ENCODE measurements at places on chromosomes 5 and 9.

GRCh38 chr9:2337131-2337530, 284.5 kb upstream of the VLDLR start:
- DNase-seq = peak; percentile 21

- DNase-seq = no peak
Measured at GRCh38 chr5:124154714-124155113, 591.7 kb downstream of the ZNF608 start.

- peak; percentile 52 for DNase-seq
Measured at GRCh38 chr5:30343707-30344106, 849.8 kb upstream of the CDH6 start.

- no peak for DNase-seq
Measured at GRCh38 chr9:111890334-111890733, 6.3 kb upstream of the UGCG start.

- no peak for DNase-seq
Measured at GRCh38 chr5:67133217-67133616, 63.4 kb downstream of the CD180 start.

DNA sequence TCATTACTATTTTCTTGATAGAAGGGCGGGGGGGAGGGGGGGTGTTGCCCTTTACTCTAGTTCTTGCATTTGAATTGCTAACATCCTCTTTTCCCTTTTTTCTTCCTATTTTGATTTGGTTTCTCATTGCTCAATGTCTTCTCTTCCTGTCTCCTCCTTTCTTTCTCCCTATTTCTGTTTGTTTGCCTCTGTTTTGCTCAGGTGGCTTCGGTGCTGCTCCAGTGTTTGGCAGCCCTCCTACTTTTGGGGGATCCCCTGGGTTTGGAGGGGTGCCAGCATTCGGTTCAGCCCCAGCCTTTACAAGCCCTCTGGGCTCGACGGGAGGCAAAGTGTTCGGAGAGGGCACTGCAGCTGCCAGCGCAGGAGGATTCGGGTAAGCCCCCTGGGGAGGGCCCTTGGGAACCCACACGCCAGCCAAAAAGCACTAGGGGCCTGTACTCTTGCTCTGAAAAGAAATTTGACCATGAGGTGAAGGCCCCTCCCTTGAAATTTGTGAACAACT, 48.3 kb downstream of the FAM78A start:
- DNase-seq = no peak

GRCh38 chr5:83388608-83389007, 82.9 kb upstream of the VCAN start:
- no peak for DNase-seq

DNA sequence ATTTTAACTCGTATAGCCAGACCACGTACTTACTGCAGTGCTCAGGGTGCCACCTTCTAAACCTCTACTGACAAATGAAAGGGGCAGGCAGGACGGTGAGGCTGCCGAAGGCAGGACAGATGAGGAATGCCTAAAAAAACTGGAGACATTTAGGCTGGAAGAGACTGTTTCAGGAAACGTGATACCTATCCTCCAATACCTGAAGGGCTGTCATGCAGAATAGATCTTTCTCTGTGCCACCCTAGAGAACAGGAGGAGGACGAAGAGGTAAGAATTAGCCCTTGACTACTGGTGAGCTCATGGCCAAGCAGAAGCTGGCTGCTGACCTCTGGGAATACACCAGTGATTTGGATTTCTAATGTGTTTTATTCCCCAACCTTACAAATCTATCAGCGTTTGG, 139.4 kb downstream of the EFNA5 start:
- DNase-seq = no peak

DNA sequence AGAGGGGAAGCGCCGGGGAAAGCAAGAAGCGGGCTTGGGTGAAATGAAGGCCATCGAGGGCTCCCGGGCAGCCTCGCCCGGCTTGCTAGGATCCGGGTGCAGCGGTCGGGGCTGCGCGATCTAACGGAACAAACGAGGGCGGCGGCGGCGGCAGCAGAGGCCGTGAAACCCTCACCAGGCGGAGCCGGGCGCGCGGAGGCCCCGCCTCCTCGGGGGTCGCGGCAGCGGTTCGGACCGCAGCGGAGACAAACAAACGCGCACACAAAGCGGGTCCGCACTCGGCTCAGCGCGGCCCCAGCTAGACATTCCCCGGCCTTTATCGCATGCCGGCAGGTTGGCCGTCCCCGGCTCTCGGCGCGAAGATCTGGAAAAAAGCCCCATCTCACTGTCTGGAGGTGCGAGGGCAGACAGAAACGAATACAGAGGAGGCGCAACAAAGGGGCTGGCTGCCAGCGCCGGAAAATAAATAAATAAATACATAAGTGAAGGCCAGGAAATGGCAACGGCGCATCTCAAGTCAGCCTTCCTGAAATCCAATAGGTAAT, 10.5 kb upstream of the TRIM36 start:
- peak; percentile 41 for DNase-seq

DNA sequence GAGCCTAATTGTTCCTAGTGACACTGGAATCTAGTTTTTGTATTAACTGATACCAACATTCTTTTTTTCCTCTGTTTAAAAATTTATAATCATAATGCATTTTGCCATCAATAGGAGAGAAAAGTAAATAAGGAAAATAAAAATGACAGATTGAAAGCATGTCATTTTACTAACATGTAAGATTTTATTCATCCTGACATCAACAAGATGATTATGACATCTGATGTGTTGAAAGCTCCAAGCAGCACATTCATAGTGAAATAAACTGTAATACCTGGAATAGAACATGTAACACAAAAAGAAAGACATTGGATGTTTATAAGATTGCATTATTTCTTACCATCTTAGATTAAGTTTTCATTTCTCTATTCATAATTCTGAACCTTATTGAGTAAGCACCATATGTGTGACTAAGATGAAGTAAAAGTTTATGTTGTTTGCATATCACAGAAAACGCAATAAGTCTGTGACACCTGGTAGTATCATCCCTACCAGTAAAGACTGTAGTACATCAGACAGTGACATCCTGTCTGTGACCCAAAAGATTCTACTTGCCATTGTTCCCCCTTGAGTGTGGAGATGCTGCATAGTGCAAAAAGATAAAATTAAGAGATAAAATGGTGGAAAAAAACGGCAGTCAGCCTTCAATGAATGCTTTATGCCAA, 225.6 kb downstream of the PCSK5 start:
- DNase-seq = no peak

DNA sequence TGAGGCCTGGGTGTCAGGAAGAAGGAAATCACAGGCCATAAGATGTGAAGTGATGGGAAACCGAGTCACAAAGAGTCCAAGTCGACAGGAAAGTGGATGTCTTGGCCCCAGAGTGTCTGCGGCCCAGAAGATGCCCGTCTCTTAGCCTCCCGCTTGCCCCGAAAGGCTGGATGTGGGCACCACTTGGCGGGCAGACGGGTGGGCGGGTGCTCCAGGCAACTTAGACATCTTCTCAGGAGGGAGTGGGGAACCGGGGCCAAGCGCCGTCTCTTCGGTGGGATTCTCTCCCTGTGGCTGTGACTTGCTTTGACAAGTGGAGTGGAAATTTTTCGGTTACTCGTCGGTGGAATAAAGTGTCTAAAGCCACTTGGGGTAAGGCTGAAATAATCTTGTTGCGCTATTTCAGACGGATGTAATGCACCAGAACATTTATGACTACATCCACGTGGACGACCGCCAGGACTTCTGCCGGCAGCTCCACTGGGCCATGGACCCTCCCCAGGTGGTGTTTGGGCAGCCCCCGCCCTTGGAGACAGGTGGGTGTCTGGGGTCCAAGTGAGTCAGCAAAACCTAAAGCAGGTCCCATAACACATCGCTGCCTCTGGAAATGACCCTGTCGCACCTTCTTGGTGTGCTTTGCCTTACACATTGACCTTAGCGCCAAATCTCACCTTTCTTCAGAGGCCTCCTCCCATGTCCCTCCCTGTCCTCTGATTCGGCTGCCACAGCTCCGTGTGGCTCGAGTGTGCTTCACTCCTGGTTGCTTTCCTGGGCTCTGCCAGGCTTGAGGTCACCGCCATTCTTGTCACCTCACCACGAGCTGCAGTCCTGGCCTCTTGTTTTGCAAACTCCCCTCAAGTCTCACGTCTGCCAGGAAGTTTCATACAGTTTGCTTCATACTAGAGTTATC, 20.4 kb upstream of the EXOC3 start:
- no peak for DNase-seq

DNA sequence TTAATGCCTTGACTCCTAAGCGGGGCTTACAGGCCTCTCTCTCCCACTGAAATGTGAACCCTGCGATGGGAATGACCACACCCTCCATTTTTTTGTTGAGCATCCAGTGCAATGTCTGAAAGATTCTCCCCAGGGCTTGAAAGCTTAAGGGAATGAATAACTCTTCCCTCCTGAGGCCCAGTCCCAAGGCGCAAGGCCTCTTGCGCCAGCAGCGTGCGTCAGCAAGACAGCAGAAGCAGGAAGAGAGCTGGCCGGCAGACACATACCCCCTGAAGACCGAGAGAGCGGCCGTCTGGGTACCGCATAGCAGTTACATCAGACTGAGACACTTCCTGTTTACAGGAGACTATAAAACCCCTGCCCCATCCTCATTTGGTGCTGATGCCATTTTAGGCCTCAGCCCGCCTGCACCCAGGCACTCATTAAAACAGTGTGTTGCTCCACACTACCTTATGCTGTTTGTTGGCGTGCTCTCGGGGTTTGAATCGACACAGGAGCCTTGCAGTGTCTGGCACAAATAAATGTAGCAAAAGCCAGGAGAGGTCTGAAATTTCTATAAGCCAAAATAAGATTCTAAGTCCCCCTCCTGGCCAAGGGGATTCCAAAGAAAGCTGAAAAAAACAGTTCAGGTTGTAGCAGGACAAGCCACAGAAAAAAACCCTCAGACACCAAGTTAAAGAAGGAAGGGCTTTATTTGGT, 62.3 kb downstream of the GDNF start:
- no peak for DNase-seq

DNA sequence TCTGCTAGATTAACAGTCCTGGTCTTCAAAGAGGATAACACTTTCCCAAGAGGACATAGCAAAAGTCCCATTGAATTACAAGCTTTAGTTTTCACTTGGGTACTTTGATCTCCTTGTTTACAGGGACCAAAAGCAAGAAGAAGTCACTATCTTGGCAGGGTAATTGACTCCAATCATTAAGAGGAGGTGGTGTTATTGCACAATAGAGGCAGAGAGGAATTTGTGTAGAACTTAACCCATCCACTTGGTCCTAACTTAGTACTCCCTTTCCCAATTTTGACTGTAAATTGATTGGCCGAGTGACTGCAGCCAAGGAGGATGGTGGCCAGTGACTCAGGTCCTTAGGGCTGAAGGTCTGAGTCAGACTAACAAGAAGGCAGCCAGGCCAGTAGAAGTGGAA, 9.3 kb upstream of the TRPC7 start:
- no peak for DNase-seq

- no peak for DNase-seq
Measured at GRCh38 chr5:91189480-91190313, 193.4 kb downstream of the ARRDC3 start.

DNA sequence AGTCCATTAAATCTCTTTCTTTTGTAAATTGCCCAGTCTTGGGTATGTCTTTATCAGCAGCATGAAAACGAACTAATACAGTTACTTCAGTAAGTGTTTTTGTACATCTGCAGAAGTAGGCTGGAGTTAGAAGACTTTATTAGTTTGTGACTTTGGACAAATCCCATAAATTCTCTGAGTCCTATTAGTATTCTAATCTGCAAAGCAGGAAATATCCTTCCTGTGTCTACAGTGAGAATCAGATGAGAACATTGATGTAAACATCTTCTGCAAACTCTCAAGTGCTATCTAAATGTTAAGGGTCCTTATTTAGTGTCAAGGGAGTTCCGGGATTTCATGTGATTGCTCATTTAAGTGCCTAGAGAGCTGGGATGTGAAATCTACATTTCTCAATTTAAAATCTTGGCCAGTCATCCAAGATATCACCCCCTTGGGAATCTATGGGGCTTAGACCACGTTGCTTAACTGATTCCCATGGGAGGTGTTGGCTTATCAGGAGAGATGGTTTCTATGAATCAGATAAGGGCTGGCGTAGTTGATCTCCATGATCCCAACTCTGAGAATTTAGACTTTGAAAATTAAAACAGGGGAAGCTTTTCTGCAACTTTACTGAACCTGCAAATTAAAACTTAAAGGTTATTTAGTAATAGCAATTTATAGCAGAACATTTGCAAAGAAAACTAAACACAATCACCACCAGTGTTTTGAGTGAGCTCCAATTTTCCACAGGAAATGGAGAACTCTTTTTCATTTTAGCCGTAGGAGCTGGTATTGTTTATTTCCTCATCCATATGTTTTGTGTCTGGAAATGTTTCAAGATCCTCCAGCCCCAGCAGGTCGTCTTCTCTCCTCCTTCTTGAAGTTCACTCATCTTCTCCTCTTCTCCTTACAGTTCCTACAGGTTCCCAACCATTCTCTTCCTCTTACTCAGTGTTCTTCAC, 241.6 kb upstream of the CD180 start:
- DNase-seq = no peak

DNA sequence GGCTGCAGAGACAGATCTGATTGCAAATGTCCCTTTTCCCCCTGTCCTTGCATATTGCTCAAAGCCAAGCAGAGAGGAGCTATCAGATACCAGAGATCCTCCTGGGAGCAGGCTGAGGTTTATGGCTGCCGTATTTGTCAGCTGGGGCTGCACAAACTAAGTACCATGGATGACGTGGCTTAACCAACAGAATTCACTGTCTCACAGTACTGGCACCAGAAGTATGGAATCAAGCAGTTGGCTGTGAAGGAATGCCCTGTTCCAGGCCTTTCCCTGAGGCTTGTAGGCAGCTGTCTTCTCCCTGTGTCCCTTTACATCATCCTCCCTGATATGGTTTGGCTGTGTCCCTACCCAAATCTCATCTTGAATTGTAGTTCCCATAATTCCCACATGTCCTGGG, 2.6 kb downstream of the CFAP90 start:
- no peak for DNase-seq

DNA sequence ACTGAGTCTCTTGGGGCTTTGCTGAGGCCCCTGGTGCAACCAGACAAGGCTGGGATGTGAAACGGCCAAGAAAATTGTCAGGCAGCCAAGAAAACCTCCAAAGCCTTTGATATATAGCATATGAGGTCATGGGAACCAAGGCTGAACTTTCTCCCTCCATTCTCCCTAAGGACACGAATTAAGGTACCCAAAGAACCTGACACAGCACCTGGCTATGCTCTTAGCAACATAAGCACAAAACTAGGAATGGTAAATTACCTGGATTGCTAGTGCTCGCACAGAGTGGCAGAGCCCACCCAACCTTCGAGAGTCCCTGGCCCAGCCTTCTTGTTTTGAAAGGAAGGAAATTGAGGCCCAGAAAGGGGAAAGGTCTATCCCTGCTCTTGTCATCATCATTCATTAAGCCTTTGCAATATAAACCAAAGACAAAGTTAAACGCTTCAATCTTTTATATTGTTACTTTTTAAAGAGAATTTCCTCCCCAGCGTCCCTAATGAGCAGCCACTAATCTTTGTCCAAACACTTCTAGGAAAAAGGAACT, 220.0 kb upstream of the NR4A3 start:
- DNase-seq = peak; percentile 3

- DNase-seq = no peak
Measured at GRCh38 chr5:64685866-64686265, 4.4 kb upstream of the SHISAL2B start.

DNA sequence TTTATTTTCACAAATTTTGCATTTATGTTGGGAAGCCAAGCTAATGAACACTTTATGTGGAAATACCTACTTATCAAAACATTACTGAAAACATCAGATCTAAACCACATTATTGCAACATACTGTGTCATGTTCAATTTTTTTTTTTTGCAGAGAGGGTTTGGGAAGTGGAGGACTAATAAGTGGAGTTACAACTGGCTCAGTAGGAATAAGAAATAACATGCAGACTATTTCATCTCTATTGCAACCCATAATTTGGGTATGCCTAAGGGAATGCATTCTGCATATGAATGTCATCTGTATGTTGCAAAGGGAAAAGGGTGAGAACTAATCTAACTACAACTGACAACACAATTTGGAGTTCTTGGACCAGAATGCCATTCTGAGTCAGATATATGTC, 41.8 kb downstream of the APC start:
- no peak for DNase-seq

Measured in NCI-H774 (cell line).